ENCODE measurements at places on chromosomes 3 and 15.
A peak's percentile ranks its signal among the peaks of the same experiment; 100 is the strongest.

DNA sequence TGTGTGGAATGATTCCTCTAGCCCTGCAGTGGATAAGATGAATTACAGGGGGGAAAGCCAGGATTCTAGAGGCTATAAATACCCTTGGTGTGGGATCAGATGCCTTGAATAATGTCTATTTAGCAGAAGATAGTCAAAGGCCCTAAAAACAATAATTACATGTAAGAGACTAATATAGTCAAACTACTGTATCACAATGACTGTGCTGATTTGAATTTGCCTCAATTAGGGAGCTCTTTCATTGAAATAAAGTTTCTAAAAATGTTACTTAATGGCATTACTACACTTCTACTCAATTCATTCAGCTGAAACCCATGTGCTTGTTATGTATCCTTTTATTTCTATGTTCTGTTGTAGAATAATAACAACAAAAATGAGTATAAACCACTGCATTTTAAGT lies 915.6 kb downstream of the TUSC7 start:
- DNase-seq: no peak

- DNase-seq: no peak
Observed at GRCh38 chr3:112817271-112817670, 29.4 kb downstream of the CD200R1L start.

DNA sequence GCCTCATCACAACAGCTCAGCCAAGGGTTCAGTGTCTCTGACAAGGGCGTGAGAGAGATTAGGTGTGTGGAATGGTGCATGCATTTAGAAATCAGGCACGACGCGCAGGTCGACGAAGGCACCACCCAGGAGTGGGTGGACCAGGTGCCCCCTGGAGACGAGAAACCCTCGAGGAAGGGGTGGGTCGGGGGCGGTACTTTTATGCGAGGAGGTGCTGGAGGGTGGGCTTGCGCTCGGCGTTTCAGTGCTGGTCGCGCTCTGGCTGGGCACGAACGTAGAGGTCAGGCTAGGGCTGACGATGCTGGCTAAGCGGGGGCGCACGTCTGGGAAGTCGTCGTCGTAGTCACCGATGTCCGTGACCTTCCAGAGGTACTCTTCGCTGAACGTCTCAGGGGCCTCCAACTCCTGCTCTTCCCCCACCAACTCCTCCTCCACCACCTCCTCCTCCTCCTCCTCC lies 393 bp downstream of the ERICH6 start:
- peak; percentile 87 for DNase-seq

DNA sequence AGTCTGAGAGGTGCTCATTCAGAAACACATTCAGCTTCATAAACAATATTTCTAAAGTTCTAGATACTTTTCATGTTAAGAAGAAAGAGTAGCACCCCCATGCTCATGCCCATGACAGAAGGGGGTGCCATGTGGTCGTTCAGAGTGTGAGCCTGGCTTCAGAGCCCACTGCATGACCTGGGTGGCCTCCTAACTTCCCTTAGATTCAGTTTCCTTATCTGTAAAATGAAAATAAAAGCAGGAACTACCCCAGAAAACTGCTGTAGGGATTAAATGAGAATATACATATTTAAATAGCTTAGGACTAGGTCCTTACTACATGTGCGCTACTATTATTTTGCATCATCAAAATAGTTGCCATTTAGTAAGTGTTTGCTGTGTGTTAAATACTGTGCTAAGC lies 69.2 kb downstream of the ABHD5 start:
- DNase-seq: no peak

DNA sequence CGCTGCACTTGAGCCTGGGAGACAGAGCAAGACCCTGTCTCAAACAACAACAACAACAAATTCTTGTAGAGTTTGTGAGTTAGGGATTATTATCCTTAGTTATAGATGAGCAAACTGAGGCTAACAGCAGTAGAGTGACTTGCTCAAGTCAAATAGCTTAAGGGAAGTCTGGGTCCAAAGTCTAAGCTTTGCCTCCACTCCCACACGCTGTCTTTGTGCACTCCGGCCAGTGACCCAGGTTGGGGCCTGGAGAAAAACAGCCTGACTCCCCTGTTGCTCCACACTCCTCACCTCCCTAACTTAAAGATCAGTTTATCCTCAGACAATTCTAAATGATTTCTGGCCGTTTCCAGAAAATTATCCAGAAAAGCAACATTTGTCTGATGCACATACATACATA lies 9.2 kb upstream of the SIN3A start:
- no peak for DNase-seq

DNA sequence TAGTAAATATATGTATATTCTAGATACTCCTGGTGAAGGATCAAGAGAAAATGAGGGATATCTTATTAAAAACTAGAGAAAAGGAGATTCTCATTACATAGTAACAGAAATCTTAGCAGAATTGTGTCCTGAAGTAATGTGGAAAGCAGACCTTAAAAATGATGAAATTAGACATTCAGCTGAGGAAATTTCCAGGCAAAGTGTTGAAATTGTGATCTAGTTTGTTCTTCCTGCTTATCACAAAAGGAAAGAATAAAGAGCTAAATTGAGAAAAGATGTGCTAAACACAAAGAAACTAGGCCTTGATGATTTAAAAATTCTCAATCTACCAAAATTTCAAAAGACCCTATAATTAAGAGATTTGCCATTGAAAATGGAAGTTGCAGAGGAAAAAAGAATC lies 362.6 kb upstream of the PLSCR5 start:
- no peak for DNase-seq

GRCh38 chr3:124780356-124780755 lies 50.1 kb downstream of the UMPS start:
- peak; percentile 94 for DNase-seq

- no peak for DNase-seq
Observed at GRCh38 chr3:100333970-100334487, 528 bp upstream of the NIT2 start.

DNA sequence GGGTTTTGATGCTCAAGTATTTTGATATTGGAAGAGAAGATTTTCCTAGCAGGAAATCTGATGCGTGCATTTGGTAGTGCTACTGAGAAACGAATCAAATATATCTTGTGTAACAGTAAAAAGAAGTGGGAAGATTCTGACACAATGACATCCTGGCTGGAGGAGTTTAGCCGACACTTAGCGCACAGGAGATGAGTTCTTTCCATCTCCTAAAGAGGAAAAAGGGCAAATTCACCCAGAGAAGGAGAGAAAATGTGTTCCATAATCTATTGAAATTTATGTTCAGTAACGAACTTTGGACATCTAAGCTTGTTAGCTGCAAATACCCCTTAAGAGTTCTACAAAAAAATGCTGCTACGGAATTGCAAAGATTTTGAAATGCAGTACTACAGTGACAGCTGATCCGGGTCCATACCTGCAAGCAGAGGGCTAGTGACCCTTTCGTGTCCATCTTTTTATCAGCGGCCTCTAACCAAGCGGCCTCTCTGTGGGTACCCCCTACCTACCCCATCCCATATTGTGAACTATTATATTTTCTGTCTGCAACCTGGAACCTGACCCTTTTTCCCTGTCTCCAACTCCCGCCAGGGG lies 971 bp downstream of the CPOX start:
- DNase-seq: no peak

DNA sequence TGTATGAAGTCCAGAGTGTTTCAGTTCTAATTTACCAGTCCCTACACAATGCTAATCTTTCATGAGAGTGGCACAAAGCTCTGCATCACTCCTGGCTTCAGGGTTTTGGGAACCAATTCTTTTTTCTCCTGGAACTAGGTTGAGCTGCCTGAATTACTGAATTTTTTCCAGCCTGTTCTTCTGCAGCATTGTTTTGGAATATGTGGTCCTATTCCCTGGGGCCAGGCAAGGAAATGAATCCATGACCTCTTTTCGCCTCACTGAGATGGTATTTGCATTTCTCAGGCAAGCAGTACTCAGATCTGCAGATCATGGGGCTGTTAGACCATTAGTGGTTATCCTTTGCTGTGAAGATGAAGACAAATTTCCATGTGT lies 25.6 kb upstream of the GPR171 start:
- no peak for DNase-seq

DNA sequence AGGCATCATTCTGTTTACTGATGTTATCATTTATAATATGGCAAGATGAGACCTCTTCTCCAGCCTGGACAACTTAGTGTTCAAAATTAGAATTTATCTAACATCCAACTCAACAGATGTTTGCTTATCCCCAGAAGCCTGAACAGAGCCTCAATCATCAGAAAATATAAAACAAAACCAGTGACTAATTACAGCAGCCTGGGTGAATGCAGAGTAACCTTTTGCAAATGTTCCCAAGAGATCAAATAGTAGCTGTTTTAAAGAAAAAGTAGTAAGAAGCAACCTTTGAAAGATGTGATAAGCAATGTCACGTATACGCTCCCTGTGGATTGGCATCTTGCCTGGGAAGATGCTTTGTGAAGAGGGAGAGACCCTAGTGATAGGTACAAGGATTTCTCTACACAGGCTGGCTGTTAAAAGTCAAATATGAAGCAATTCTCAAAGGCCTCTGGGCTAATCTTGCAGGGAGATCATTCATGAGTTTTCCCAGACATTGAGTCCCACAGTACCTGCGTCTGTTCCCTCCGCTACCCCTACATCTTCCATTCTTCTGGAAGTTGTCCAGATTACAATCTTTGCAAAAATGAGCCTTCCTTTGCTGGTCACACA lies 39.3 kb upstream of the PRICKLE2 start:
- DNase-seq: no peak

DNA sequence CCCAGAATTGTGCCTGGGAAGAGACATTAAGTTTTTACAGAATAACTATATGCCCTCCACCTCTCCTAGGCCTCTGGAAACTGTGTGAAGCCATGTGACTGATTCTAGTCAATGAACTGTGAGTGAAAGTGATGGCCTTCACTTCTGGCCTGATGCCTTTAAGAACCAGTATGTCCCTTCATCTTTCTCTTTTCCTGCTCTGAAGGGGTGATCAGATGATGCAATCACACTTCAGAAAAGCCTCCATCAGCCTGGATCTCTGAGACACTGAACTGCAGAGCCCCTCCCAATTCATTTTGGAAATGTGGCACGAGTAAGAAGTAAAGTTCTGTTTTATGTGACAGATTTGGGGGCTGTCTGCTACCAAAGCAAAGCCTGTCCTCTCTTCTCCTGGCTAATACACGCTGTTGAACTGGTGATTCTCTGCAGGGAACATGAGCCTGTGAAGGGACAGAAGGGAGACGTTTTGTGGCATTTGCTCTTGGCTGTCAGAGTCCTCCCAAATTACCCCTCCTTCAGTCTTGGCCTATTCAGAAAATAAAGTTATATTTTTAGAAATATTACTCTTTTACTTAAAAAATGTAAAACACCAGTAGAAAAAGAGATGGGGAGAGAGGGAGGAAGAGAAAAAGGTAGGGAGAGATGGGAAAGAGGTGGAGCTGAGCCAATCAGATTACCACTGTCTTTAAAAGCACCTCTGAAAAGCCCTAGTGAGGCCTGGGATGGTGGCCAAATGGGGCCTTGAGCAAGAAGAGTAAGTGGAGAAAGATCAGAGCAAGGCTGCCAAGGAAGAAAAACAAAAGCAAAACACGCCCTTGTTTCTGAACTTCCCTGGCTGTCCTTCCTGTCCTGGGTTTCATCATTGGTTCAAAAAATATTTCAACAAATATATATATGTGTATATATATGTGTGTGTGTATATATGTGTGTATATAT lies 40.9 kb upstream of the RYK start:
- DNase-seq: peak; percentile 95

DNA sequence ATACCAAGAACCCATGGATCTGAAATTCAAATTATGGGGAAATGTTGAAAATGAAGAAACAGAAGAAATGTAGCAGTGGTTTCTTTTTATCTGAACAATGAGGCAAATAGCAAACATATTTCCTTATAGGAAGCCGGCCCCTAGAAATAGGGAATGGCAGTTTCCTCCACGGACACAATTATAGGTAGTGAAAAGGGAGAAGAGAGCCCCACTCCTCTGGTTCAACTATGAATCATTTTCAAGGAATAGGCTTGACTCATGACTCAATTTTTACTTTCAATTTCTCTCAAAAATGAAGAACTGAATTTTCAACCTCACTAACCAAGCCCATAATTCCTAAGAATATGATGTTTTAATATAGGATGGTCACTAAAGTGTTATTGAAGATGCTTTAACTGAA lies 243.1 kb downstream of the MECOM start:
- DNase-seq: no peak

- no peak for DNase-seq
Observed at GRCh38 chr15:86644339-86644738, 564.7 kb downstream of the AGBL1 start.

- peak; percentile 91 for DNase-seq
Observed at GRCh38 chr3:139935016-139935865, at the start of gene CLSTN2. Gene CLSTN2 (plus strand): TSS chr3:139935185.

GRCh38 chr3:151256749-151257148 lies 21.6 kb downstream of the P2RY14 start:
- no peak for DNase-seq

DNA sequence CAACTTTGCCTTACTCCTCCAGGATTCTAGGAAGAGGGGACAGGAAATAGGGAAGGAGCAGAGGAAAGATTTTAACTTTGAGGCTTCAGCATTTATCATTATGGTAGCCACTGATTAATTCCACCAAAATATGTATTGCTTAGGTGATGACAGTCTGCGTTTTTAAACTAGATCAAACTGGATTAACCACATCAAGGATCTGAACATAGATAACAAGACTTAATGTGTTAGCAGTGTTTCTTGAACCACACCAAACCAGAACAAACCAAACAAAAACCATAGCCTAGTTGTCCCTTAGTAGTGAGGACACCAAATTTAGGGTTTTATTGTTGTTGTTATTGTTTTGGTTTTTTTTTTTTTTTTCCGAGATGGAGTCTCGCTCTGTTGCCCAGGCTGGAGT lies 113.5 kb upstream of the LMOD3 start:
- no peak for DNase-seq

GRCh38 chr3:58573640-58574039 lies 3.6 kb downstream of the FAM107A start:
- no peak for DNase-seq

DNA sequence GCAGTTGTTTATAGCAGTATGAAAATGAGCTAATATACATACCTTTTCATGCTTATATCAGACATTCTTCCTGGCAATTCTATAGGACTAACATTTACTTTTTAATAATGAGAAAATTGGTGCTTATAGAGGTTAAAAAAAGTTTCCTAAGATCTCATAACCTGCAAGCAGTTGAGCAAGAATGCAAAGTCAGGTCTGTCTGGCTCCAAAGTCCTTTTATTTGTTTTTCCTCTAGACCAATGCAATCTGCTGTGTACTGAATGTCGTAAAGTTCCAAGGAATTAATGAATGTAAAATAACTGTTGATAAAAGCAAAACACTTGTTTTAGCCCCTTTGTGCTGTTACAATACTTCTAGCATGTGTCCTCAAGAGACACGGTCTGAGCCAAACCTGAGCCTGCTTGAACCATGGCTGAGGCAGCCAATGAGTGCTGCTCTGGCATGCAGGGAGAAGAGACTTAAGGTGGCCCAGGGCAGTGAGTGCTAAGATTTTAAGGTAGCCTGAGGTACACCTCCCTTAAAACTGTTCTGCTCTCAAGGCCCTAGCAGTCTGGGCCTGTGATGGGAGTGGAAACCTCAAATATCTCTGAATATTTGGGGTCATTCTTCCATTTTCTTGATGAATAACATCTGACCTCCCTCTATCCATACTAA lies 555.1 kb upstream of the NAALADL2 start:
- no peak for DNase-seq

GRCh38 chr3:43765521-43765971 lies 74.8 kb downstream of the ABHD5 start:
- no peak for DNase-seq

Measured in posterior vena cava (tissue), 2 donors.